ENCODE measurements at places on chromosomes 7 and 10. TPM values are rescaled to one million over a fixed set of nuclear protein-coding genes. Genes with fewer than 3 reads are reported as not detected.
A peak's percentile ranks its signal among the peaks of the same experiment; 100 is the strongest.

The C7orf33 gene
- total RNA-seq, result not detected

GRCh38 chr10:117413928-117414618, 38.8 kb upstream of the PDZD8 start:
- H3K27me3 ChIP-seq, result no peaks in the 10 kb centered on the region
- no peak overlapping the region for H3K4me3 ChIP-seq
- H3K36me3 ChIP-seq, result no peaks in the 10 kb centered on the region
- no peak for DNase-seq
- H3K4me1 ChIP-seq, result no peaks in the 10 kb centered on the region

DNA sequence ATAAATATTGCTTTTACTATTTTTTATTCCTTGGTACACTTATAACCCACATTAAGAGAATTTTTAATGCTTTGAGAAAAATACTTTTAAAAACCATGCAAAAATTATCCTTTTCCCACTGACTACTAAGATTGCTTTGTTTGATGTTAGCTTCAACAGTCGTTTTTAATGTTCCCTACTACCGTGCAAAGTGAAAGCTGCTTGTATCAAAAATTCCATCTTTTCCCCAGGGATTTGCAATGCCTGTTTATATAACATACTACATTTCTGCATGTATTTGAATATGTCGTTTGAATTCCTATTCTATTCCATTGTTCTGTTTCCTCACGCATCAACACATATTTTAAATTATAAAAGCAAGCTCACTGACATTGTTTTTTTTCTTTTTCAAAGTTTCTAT, 54.4 kb downstream of the TFPI2 start:
- no peak for DNase-seq
- no peak overlapping the region for H3K4me3 ChIP-seq
- no peak overlapping the region for H3K27ac ChIP-seq
- H3K36me3 ChIP-seq, result no peaks in the 10 kb centered on the region
- H3K27me3 ChIP-seq, result no peaks in the 10 kb centered on the region

The ACTR3C gene
- total RNA-seq, result 5.0 TPM

- peaks cover 10% of the 10 kb centered on the region for H3K4me1 ChIP-seq
- H3K27me3 ChIP-seq, result no peaks in the 10 kb centered on the region
- no peaks in the 10 kb centered on the region for H3K36me3 ChIP-seq
- no peak for DNase-seq
These were observed 7.5 kb upstream of the RBP3 start for GRCh38 chr10:47340608-47341170.

DNA sequence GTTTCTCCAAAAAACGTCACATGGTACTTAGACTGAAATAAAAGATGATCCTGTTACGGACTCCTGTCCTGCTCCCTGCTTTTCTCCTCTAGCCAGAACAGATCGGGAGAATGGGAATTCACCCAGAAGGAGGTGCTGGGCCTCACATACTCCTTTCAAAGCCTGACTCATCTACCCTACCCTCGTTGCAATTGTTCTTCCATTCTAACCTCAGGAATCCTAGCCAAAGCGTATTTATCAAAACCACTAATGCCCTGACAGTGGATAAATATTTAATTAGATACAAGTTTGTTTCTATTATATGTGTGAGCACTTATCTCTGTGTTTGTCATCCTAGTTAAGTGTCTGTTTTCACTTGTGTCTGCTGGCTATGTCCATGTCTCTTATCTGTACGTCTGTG, 21.7 kb downstream of the ZCWPW1 start:
- H3K4me1 ChIP-seq, result no peaks in the 10 kb centered on the region
- H3K27me3 ChIP-seq, result no peaks in the 10 kb centered on the region
- no peak for DNase-seq
- peaks cover 24% of the 10 kb centered on the region for H3K36me3 ChIP-seq
- H3K4me3 ChIP-seq, result no peak overlapping the region
- no peak overlapping the region for H3K27ac ChIP-seq

DNA sequence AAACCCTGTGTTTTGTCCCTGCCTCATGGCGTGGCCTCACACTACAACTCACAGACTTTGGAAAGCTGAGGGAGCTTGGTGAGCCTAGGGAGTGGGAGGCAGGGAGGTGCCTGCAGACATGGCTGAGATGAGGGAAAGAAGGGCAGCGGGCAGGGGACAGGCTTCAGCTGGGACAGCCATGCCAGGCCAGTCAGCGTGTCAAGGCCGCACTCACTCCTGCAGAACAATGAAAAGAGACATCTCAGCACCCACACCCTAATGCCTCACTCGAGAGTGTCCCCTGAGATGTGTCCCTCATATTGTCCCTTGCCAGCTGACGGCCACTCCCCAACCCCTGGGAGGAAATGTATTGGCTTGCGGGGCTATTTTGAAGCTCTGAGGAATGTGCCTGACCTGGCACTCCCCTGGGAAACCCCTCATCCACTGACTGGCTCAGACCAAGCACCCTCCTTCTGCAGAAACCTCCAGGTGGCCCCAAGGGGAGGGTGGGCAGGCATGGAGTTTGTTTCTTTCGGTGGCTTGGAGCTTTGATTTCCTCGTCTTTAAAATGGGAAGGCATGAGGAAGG, 31.6 kb downstream of the SH3PXD2A start:
- no peaks in the 10 kb centered on the region for H3K36me3 ChIP-seq
- no peaks in the 10 kb centered on the region for H3K27me3 ChIP-seq
- no peak overlapping the region for H3K27ac ChIP-seq
- H3K4me1 ChIP-seq, result peaks cover 46% of the 10 kb centered on the region
- H3K4me3 ChIP-seq, result no peak overlapping the region
- no peak for DNase-seq

DNA sequence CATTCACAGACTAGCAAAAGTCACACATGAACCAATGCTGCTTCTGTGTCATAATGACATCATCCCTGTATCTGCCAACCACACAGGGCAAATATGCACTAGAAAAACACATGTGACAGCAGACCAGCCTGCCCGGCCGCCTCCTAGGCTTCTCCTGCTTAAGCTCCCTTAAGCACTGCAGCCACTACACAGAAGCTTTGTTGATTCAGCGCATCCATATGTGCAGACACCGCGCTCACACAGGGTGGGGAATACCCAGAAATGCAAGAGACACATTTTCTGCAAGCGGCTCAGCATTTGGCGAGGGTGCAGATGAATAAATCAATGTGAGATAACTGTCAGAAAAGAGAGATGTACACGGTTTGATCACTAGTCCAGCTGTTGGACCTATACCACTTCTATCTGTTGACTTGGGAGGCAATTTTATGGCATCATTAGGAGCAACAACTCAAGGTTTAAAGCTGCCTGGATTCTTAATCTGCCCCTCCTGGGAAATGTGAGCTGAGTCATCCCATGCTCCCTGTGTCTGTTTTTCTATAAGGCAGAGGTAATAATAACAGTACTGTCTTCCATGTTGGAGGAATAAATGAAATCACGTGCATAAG, 33.4 kb downstream of the CPXM2 start:
- H3K27ac ChIP-seq, result peak overlapping the region; percentile 89
- no peaks in the 10 kb centered on the region for H3K27me3 ChIP-seq
- H3K36me3 ChIP-seq, result peaks cover 12% of the 10 kb centered on the region
- no peak overlapping the region for H3K4me3 ChIP-seq
- H3K4me1 ChIP-seq, result peaks cover 80% of the 10 kb centered on the region

GRCh38 chr7:115680921-115681320, 349.6 kb downstream of the TFEC start:
- no peak for DNase-seq
- H3K27ac ChIP-seq, result no peak overlapping the region
- no peaks in the 10 kb centered on the region for H3K36me3 ChIP-seq
- H3K4me3 ChIP-seq, result no peak overlapping the region
- no peaks in the 10 kb centered on the region for H3K27me3 ChIP-seq

The ITGA8 gene
- 47.4 TPM for total RNA-seq

DNA sequence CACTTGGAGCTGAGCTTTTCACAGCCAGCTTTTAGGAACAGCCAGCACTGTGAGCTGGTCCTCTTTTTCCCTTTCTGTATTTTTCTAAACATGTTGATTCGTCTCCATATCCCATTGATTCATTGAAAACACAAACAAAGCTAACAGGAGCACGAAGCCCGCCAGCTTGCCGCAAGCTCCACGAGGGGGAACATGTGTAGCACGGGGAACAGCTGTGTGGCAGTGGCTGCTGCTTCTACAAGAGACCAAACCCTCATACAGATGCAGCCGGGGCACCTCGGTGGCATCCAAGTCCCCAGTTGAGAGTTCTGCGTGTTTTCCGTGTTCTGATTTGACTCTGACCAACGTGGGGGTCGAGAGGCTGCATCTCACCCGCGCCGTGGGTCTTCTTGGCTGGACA, 80.8 kb upstream of the SH2B2 start:
- H3K4me1 ChIP-seq, result no peaks in the 10 kb centered on the region
- no peak for DNase-seq
- H3K4me3 ChIP-seq, result no peak overlapping the region
- no peak overlapping the region for H3K27ac ChIP-seq
- H3K27me3 ChIP-seq, result no peaks in the 10 kb centered on the region

GRCh38 chr7:150580638-150581394, 13.6 kb downstream of the GIMAP4 start:
- no peak for DNase-seq
- no peak overlapping the region for H3K4me3 ChIP-seq
- no peaks in the 10 kb centered on the region for H3K27me3 ChIP-seq

GRCh38 chr7:68245688-68246087, 1249.1 kb downstream of the TYW1 start:
- H3K27me3 ChIP-seq, result no peaks in the 10 kb centered on the region
- H3K27ac ChIP-seq, result no peak overlapping the region
- H3K4me1 ChIP-seq, result peaks cover 4% of the 10 kb centered on the region
- DNase-seq, result no peak
